Activated naive CD4-positive, alpha-beta T cell treated with anti-CD3 and anti-CD28 coated beads, Interleukin-2, amount 10 ng/mL, durations not matched to agents 7 days and 5 days (primary cell): ENCODE measurements at places on chromosomes 12 and 14.

DNA sequence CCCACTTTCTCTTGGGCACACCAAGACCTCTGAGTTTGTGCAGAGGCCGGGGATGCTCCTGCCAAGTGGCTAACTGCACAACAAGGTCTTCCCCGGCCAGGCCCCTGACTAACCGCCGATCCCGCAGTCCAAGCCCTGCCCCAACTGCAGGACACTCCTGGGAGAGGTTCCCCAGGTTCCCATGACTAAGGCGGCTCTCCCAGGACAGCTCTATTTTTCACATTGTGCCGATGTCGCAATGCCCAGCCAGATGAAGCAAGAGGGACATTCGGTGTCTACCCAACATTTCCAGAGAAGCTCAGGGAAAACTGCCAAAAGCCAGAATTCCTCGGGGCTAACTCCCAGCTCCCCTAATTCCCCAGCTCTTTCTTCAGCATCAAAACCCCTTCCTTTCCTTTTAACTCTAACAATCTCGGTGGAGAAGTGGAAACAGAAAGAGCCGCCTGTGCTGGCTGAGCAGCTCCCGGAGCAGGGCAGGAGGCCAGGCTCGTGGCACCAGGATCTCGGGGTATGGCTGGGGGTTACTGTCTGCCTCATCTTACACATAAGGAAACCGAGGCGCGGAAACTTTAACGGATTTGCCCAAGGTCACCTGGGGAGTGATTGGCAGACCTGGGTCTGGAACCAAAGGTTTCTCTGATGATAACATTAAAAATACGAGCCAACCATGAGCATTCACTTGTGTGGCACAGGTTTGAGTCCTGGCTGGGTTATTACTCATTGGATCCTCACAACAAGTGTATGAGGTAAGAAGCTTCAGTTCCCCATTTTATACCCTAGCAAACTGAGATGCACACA, 318.2 kb downstream of the BCL11B start:
- no peak for DNase-seq

DNA sequence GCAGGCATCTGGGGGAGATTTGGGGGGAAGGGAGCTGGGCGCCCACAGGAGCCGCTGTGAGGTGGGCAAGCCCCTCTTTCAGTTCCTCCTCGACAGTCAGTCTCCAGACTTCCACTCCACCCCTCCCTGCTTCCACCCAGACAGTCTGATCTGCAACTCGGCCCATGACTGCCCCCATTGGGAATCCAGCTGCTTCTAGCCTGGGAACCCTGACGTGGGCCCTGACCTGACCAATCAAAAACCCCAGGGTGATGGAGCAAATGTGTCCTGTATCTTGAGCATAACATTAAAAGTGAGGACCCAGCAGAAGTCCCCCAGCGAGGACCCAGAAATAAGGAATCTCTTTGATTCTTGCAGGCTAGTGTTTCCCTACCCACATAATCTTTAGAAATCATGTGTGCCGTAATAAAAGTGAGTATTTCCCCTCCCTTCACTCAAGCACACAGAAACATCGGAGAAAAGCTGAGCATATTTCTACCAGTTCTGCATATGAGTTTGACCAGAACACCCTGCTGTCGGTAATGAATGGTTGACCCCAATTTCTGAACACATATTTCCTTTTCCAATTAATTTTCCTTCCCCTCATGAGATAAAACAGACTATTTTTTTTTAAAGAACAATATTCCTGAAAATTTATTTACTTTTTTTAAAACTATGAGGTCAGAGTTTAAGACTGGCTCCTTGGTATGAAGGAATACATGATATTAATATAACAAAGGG, 6.4 kb downstream of the SSH1 start:
- no peak for DNase-seq

DNA sequence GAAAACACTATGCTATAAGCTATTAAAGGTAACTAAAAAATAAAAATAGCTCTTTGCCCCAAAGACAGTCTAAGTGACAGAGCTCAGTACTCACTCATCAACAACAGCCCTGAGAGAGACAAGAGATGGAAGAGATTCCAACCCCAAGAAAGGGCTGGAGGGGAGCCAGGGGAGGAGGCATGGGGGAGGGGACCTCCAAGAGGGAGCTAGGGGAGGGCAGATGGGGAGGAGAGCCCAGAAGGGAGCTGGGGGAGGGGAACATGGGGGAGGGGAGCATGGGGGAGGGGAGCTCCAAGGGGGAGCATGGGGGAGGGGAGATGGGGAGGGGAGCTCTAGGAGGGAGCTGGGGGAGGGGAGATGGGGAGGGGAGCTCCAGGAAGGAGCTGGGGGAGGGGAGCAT, 7.7 kb downstream of the SSH1 start:
- DNase-seq, result no peak

- DNase-seq, result no peak
Observed at GRCh38 chr14:23486036-23486435, 16.5 kb downstream of the NGDN start.

DNA sequence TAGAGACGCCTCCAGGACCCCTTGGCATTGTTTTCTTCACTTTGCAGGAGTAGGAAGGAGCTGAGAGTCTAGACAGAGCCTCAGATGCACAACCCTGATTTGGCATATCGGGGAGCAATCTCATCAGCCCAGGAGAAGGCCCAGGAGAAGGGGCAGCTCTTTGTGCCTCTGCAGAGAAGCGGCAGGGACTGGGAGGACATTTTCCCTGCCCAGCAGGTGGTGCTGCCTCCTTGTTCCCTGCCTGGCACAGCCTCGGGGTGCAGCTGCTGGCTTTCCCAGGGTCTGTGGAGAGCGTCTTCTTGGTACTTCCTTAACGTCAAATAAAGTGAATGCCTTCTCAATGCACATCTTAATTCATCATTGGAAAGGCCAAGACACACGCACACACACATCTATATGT, 419.5 kb downstream of the TMEM121 start:
- peak; percentile 67 for DNase-seq

GRCh38 chr12:123571343-123571813, 13.0 kb upstream of the TMED2 start:
- no peak for DNase-seq

- no peak for DNase-seq
Observed at GRCh38 chr12:11023387-11023786, 967 bp upstream of the TAS2R19 start.

DNA sequence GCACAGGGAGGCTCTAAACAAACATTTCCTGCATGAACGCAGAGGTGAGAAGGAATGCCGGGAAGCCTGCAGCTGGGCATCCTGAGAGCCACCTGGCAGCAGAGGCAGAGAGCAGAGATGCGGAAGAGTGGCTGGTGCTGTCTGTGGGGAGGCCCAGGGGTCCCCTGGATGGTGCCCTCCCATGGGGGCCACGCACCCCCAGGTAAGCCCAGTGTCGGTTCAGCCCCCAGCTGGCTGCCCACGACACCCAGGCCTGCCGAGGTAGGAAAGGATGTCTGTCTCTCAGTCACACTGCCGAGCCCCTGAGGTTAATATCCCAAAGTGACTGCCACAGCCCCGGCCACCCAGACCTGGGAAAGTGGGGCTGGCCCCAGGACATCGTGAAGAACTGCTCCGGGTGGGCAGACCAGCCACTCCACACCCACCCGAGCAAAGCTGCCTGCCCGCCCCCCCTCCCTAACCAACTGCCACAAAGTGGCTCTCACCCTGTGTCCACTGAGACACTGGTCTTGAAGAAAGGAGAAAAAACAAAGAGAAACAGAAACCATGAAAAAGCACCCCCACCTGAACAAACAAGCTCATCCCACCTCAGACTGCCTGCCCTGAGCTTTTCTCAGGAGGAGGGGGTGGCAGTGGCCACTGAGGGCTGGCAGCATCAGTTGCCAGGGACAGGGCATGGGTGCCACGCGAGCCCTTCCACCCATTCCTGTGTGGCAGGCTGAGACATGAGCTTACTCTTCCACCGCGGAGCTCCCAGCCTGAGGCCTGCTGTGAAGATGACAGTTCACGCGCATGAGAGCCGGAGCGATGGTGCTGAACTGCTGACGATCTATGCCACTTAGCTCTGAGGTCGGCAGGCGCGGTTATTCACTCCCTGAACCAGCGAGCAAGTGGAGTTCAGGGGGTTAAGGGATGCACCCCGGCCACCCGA, 40.8 kb downstream of the CCDC88C start:
- no peak for DNase-seq

DNA sequence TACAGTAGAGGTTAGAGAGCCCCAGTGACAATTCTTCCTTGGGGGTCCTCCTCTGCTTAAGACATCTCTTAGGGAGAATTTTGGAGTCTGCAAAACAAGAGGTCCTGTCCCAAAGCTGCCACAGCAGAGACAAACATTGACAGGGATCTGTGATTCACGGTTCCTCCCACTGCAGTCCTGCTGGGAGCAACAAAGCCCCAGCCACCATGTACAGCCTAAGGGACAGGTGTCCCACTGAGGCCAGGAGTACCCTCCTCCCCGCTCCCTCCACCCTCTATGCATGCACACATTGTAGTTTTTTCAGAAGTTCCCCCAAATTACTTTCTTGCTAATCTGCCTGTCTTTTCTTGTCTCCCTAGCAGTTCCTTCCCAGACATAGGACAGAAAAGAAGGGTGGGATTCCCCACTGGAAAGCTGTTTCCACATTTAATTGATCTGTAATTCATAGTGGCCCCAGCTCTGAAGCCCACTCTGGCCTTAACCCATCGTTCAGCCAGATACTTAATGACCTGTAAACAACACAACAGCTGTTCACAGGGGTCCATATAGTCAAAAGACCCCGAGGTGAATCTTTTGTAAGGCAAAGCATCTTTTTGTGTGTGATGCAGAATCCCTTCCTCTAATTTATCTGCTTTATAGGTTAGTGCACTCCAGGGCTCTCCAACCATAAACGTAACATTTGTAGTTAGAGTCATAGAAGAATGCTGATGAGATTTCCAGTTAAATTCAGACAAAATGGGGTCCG, 13.9 kb upstream of the PRICKLE1 start:
- DNase-seq, result no peak

DNA sequence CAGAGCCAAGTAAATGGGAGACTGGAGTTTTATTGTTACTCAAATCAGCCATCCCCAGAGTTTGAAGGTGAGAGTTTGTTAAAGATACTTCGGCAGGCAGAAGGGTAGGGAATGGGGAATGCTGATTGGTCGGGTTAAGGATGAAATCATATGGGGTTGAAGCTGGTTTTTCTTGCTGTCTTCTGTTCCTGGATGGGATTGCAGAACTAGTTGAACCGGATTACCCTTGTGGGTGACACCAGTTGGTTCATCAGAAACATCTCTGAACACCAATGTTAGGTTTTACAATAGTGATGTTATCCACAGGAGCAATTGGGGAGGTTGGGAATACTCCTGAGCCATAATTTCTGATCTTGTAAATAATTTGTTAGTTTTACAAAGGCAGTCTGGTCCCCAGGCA, 18.7 kb upstream of the SMCO2 start:
- DNase-seq, result no peak

- no peak for DNase-seq
Observed at GRCh38 chr14:23828616-23829015, 125.0 kb upstream of the DHRS4 start.

DNA sequence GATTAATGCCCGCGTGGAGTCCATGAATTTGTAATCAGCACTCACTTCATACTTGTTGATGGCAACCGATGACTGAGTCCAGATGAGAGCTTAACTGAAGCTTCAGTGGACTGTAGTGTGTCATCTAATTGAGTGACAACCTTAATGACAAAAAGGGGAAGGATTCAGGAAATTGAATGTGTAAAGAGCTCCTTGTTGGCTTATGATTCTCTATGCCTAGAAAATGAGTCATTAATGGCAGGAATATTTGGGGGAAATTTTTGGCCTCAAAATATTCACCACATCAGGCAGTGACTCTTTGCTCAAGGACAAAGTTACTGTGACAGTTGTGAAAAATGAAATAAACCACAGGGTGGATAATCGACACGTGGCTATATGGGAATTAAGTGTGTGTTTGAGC, 55.3 kb upstream of the STON2 start:
- DNase-seq, result no peak

GRCh38 chr14:27435923-27436670, 838.3 kb upstream of the NOVA1 start:
- no peak for DNase-seq

DNA sequence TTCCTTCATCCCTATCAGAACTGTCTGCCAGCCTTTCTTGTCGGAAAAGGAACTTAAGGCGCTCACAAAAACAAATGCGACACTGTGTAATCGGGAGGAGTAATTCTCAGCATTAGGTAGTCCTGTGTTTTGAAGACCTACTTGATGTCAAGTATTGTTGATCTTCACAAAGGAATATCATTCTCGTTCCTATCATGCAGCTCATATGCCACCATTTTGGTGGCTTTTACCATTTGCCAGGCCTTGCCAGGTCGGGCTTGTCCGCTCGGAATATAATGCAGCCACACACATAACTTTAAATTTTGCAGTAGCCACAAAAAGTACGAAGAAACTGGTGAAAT, 903 bp upstream of the PPP4R3A start:
- no peak for DNase-seq

- no peak for DNase-seq
Observed at GRCh38 chr14:55404173-55404854, 7.3 kb downstream of the ATG14 start.

DNA sequence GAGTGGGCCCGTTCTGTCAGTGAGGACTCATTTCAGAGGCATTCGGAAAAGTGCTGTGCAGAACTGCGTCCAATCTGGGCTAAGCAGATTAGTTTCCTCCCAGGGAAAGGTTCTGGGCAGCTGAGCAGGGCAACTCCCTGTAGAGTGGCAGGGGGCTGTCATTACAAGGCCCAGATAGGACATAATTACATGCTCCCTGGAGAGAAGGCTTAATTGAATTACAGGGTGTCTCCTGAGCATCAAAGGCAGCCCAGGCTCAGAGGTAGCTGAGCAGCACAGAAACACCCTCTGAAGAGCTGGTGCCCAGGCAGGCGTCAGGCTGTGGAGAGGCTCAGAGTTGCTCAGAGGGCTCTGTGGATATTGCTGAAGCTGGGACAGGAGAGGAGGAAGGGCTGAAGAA, 36.0 kb downstream of the SLC8A3 start:
- DNase-seq, result no peak

DNA sequence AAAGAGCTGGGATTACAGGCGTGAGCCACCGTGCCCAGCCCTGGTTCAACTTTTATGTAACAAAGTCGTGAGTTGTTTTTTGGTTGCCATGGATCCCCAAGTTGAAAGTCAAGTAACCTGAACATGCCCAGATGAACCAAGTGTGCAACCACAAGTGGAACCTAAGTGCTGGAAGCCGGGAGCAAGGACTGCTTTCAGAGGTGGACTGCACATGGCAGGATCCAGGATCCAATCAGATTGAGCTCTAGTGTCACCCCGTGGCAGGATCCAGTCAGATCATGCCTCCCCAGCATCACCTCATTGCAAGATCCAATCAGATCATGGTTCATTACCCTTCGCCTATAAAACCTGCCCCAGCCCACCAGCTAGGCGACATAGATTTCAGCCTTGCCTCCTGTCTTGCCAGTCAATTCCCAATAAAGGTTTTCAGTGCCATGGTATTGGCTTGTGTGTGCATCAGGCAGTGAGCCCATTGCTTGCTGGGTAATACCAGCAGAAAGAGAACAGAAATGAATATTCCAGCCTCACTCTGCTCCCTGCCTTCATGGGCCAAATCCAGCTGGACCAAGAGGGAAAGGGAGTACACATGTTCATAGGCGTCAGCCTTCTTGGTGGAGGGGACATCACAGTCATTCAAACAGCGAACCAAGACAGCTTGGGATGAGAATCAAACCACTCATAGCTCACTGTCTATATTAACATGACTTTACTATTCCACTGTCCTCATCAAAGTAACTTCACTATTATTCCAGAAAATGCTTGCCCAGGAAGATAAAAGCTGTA, 43.6 kb upstream of the VASH1 start:
- DNase-seq, result no peak
